ENCODE measurements at places on chromosomes 1 and 21. TPM values are rescaled to one million over a fixed set of nuclear protein-coding genes. Genes with fewer than 3 reads are reported as not detected.

ZYG11A gene
- total RNA-seq = 0.13 TPM

GRCh38 chr1:117093091-117093534 lies 28.4 kb downstream of the TRIM45 start:
- no peak overlapping the region for H3K4me3 ChIP-seq
- no peak overlapping the region for H3K27ac ChIP-seq
- no peaks in the 10 kb centered on the region for H3K4me1 ChIP-seq
- peak; percentile 35 for DNase-seq
- no peaks in the 10 kb centered on the region for H3K27me3 ChIP-seq
- no peaks in the 10 kb centered on the region for H3K36me3 ChIP-seq

PROK1 gene
- 246 TPM for total RNA-seq

- H3K4me3 ChIP-seq = no peak overlapping the region
- H3K4me1 ChIP-seq = no peaks in the 10 kb centered on the region
- no peak for DNase-seq
- no peaks in the 10 kb centered on the region for H3K36me3 ChIP-seq
- H3K27me3 ChIP-seq = no peaks in the 10 kb centered on the region
Measured at GRCh38 chr21:27681841-27682240, 715.0 kb upstream of the ADAMTS5 start.

- H3K36me3 ChIP-seq = no peaks in the 10 kb centered on the region
- H3K27ac ChIP-seq = no peak overlapping the region
- no peaks in the 10 kb centered on the region for H3K4me1 ChIP-seq
- no peaks in the 10 kb centered on the region for H3K27me3 ChIP-seq
- DNase-seq = no peak
Measured at GRCh38 chr1:53419034-53419433, 40.2 kb upstream of the DMRTB1 start.

DNA sequence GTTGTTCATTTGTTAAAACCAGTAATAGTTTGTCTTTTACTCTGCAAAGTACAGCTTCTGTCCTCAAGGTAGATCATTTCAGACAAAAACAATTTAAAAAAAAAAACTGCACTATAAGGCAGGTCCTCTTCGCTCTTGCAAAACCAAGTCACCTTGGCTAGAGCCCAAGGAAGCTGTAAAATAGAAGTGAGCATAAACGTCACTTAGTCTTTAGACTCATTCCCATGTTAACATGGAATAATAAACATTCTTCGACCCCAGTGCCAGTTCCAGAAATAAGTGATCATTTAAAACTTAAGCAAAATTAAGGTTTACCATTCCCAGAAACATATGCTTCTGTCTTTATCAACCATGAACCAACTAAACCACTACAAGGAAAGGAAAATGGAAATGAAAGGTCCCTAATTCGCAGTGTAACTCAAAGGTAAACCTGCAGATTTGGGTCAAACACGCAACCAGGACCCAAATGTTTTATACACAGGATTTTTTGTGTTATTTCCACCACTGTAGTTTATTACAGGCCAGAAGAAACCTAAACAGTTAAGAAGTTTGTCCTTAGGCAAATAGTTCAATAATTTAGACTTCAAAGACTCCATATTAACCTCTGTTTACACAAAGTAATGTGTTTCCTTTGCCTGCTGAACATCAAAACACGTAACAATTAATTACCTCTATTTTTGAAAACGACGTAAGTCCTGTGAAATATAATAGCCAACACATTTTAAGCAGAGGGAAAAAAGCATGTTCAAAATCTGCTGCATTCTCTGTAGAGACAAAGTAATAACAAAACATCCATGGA lies 54.6 kb downstream of the TGFBR3 start:
- DNase-seq = no peak
- H3K36me3 ChIP-seq = no peaks in the 10 kb centered on the region
- peak overlapping the region; percentile 50 for H3K27ac ChIP-seq
- H3K4me3 ChIP-seq = no peak overlapping the region
- H3K27me3 ChIP-seq = no peaks in the 10 kb centered on the region

DNA sequence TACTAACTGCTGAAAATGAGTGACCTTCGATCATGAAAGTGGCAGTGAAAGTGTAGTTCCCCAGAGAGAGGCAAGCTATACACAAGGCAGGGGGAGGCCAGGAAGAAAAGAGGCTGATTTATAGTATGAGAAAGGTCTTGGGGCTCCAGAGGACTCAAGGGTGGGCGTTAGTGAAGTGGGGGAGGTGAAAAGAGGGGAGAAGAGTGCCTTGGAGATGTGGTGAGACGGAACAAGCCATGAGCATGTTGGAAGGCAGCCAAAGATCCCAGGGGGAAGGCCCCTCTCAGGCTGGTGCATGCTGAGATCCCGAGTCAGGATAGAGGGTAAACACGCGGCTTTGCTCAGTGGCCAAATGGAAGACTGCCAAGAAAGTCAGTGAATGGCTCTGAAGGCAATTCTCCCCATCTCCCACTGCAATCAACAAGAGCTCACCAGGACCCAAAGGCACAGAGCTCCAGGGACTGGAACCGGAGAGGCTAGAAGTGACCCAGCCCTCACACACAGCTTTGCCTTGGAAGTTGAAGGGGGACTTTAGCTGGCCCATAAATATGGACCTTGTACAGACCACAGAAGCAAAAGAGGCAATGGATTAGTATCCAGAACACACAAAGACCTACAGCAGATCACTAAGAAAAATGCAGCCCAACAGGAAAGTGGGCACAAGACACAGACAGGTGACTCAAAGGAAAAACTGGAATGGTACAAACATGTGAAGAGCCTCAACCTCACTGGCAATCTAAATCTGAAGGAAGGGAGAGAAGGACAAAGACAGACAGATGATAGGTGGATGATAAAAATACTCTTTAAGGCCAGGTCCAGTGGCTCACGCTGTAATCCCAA lies 49.6 kb downstream of the HSF2BP start:
- no peaks in the 10 kb centered on the region for H3K4me1 ChIP-seq
- DNase-seq = peak; percentile 60
- H3K36me3 ChIP-seq = no peaks in the 10 kb centered on the region

HSD17B7 gene
- 9.0 TPM for total RNA-seq

GRCh38 chr1:156928043-156928602 lies 7.7 kb downstream of the LRRC71 start:
- H3K27me3 ChIP-seq = no peaks in the 10 kb centered on the region
- no peak for DNase-seq
- no peaks in the 10 kb centered on the region for H3K36me3 ChIP-seq
- H3K4me3 ChIP-seq = no peak overlapping the region
- H3K4me1 ChIP-seq = peaks cover 10% of the 10 kb centered on the region

- DNase-seq = no peak
- H3K27me3 ChIP-seq = no peaks in the 10 kb centered on the region
- no peak overlapping the region for H3K4me3 ChIP-seq
Measured at GRCh38 chr1:154453574-154454352, 48.3 kb upstream of the TDRD10 start.

SLC25A33 gene
- 4.2 TPM for total RNA-seq

GRCh38 chr1:42392255-42392654 lies 11.7 kb downstream of the RIMKLA start:
- H3K27me3 ChIP-seq = no peaks in the 10 kb centered on the region
- H3K27ac ChIP-seq = no peak overlapping the region
- DNase-seq = no peak
- no peak overlapping the region for H3K4me3 ChIP-seq
- no peaks in the 10 kb centered on the region for H3K36me3 ChIP-seq

DNA sequence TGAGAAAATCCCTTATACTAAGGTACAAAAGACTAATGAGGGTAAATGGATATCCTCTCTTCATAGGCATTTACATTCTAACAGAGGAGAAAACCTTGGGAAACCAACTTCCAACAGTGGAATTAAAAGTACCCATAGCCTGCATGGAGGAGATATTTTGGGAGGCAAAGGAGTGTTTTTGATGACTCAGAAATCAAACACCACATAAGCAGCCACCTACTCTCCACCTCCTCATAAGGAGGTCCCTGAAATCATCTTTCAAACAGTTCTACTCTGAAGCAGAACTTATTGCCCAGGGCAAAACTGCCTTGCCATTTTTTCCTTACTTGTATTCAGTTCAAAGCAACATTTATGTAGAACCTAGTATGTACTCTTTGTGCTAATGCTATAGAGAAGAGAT lies 211.3 kb downstream of the KCNH1 start:
- DNase-seq = no peak
- H3K27ac ChIP-seq = no peak overlapping the region
- no peak overlapping the region for H3K4me3 ChIP-seq
- H3K4me1 ChIP-seq = no peaks in the 10 kb centered on the region

DNA sequence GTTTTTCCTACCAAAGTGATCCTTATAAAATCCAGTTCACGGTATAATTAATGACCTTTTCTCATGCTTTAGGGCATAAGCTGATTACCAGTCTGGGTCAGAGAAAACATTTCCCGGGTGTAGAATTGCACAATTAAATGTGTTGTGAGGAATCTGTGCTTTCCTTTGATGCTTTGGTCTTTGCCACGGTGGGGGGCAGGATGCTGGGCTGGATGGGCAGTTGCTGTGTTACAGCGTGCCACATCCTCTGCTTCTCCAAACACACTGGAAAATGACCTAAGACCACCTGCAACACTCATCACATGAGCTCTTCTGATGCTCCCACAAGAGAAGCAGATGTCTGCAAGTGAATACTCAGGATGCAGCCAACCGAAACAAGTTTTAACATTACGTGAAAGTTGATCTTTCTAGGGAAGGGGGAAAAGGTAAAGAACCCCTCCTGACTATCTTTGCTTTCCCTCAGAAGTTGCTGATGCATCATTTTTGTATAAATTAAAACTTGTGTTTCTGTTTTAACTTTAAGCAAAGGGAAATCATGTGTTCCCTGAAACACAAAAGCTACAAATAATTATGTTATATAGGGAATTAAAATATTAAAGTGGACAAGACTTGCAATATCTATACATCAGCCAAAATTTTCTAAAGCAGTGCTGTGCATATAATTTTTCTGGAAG lies 515.3 kb upstream of the NR5A2 start:
- H3K27me3 ChIP-seq = no peaks in the 10 kb centered on the region
- H3K4me1 ChIP-seq = no peaks in the 10 kb centered on the region
- no peak overlapping the region for H3K27ac ChIP-seq
- no peaks in the 10 kb centered on the region for H3K36me3 ChIP-seq
- DNase-seq = no peak

- H3K4me1 ChIP-seq = no peaks in the 10 kb centered on the region
- no peak overlapping the region for H3K27ac ChIP-seq
- DNase-seq = no peak
- H3K4me3 ChIP-seq = no peak overlapping the region
Measured at GRCh38 chr1:234125283-234125682, 220.8 kb downstream of the SLC35F3 start.

GRCh38 chr1:153553830-153554541 lies 4.9 kb upstream of the S100A3 start:
- H3K36me3 ChIP-seq = no peaks in the 10 kb centered on the region
- H3K27ac ChIP-seq = no peak overlapping the region
- no peaks in the 10 kb centered on the region for H3K27me3 ChIP-seq
- H3K4me1 ChIP-seq = peaks cover 16% of the 10 kb centered on the region
- H3K4me3 ChIP-seq = no peak overlapping the region
- no peak for DNase-seq

DNA sequence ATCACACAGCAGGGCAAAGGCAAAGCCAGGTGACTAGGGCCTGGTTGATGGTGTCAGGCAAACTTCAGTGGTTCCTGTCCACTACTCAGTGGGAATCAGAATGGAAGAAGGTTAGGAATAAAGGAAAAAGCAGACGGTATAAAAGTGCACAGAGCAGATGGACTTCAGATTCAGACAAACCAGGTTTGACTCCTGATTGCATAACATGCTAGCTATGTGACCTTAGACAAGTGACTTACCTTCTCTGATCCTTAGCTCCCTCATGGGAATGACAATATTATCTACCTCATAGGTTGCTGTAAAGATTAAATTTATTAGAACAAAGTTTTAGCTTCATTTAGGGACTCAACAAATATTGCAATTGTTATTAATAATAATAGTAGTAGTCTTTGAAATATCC lies 4.9 kb downstream of the PAQR7 start:
- H3K27me3 ChIP-seq = no peaks in the 10 kb centered on the region
- DNase-seq = no peak
- H3K27ac ChIP-seq = peak overlapping the region; percentile 72
- H3K36me3 ChIP-seq = no peaks in the 10 kb centered on the region
- H3K4me3 ChIP-seq = no peak overlapping the region

FAM78B gene
- total RNA-seq = 1.7 TPM

- H3K36me3 ChIP-seq = no peaks in the 10 kb centered on the region
- H3K27ac ChIP-seq = no peak overlapping the region
- no peaks in the 10 kb centered on the region for H3K27me3 ChIP-seq
- no peak overlapping the region for H3K4me3 ChIP-seq
- no peaks in the 10 kb centered on the region for H3K4me1 ChIP-seq
Measured at GRCh38 chr1:237011432-237011831, 7.2 kb upstream of the MT1HL1 start.

DNA sequence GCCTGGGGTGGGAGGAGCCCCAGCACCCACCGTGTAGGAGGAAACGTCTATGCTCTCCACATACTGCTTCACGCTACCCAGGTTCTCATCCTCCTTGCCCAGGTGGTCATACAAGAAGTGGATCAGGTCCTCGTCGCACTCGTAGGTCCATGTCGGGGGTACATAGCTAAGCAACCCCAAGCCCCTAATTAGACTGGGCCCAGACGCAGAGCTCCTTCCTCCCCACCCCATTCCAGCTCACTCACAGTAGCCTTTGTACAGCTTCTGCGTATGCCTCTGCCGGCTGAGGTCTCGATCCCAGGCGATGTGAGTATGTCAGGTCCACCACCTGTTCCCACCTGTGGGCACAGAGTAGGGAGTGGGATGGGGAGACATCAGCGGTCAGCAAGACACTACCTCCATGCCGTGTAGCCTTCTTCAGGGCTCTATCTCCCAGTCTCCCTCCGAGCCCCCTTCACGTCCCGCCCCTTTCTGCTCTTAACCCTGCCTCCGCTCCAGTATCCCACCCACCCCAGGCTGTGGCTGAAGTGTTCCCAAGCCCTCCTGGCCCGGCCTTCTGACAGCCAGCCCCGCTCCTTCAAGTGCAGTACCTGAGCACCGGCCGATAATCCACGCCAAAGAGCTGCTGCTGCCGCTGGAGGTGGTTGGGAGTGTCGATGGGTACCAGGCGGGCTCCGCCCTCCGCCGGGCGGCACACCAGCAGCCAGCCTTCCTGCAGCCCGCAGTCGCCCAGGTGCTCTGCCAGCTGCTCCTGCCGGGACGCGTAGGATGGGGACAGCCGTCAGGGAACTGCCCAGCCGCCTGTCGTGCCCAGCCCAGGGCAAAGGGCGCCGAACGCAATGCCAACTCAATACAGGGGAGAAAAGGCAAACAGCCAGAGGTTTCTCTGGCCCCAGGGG lies 919 bp downstream of the HECTD3 start:
- H3K27ac ChIP-seq = peak overlapping the region; percentile 46
- peaks cover 14% of the 10 kb centered on the region for H3K4me1 ChIP-seq
- H3K36me3 ChIP-seq = peaks cover 3% of the 10 kb centered on the region
- no peak for DNase-seq
- peak overlapping the region; percentile 82 for H3K4me3 ChIP-seq

- no peaks in the 10 kb centered on the region for H3K27me3 ChIP-seq
- no peak for DNase-seq
- H3K4me1 ChIP-seq = no peaks in the 10 kb centered on the region
- H3K36me3 ChIP-seq = no peaks in the 10 kb centered on the region
Measured at GRCh38 chr1:116161877-116162390, 50.7 kb downstream of the MAB21L3 start.

All from ovary (tissue), 10 donors.